ENCODE measurements at places on chromosomes 3 and 15.

DNA sequence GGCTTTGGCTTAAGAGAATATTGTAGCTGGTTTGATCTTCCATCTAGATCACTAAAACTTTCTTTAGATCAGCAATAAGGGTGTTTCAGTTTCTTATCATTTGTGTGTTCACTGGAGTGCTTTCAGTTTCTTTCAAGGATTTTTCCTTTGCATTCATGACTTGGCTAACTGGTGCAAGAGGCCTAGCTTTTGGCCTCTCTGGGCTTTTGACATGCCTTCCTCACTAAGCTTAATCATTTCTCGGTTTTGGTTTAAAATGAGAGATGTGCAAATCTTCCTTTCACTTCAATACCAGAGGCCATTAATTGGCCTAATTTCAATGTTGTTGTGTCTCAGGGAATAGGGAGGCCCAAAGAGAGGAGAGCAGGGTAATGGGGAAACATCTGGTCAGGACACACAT lies 30.3 kb upstream of the CCNB2 start:
- DNase-seq, result no peak

DNA sequence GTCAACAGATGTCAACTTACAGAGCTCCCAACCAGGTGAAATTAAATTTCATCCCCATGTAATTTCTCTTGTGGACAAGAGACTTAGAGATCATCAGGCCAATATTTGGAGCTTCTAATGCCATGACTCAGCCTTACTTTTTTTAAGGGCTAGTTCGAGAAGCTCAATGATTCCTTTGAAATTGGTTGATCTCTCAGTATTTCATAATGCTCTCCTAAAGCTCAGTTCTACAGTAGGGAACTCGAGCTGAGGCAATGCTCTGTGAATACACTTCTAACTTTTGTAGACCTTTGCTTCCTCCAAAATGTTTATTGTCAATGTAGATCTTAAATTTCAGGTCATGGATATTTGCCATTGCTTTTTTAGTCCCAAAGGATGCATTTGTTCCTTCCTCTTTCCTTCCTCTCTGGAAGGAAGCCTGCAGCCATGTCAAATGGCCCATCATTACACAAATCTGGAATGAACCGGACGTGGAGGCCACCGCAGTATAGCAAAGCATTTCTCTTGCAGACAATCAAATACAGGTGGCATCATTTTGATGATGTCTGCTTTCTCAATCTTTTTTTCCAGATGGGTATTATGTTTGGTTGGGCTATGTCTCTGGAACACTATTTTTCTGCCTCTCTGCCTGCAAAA lies 28.3 kb downstream of the STARD5 start:
- DNase-seq, result no peak

DNA sequence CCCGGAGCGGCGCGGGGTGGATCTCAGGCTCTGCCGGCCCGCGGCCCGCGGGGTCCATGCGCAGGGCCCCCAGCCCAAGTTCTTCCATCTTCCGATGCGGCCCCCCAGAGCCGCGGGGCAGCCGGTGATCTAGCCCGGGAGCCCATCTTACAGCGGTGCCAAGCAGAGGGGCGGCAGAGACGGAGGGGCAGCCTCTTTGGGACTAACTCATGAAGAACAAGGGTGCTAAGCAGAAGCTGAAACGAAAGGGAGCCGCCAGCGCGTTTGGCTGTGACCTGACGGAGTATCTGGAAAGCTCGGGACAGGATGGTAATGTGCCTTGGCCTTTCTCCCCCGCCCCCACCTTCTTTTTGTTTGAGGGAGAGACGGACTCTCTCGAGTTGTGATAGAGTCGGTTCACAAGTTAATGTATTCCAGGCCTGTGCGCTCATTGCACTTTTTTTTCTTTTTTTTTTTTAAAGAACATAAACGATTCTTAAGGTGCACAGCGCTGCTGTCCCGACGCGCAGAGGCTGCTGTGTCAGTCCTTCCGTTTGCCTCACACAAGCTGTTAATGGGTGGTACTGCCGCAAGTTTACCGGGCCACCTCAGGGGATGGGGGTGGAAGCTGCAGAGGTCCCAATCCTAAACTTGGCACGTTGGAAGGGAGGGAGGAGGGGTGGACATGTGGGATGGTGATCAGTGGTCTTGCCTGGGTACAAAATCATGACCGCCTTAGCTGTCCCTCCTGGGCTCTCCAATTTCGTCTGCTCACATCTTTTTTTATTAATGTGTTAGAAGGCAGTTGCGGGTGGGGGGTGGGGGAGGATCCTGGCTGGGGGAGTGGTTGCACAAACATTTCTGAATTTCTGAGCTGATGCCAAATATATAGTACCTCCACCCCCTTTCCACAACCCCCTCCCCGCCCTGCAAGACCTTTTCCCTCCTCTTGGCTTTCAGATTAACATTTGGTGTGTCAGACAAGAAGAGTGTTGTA lies 801 bp downstream of the ARHGAP31 start:
- DNase-seq, result peak; percentile 66

- no peak for DNase-seq
Observed at GRCh38 chr3:170003881-170004356, 33.9 kb upstream of the GPR160 start.

DNA sequence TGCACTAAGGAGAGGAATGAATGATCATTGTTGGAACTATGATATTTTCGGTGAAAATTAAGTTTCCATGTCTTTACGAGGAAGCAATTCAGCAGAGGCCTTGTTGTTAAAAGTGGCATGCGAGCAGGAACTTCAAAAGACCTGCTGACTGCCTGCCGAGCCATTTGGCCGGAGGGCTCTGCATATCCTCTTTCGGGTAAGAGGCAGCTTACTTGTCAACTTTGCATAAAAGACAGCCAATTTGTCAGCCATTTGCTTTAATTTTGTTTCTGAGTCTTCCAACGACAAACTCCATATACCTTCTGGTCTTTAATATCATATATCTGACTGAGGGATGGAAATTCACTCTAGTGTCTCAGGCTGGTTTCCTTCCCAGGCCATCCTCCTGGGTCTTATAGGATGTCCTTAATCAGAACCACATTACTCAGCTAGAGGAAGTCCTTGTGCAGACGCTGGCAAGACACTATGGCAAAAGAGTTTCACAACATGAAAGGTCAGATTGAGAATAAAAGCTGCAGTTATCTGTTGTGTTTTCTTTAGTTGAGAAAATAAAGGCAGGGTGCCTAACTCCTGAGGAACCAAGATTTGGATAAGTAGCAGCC lies 128.7 kb upstream of the WNT5A start:
- no peak for DNase-seq

- DNase-seq, result no peak
Observed at GRCh38 chr15:25094519-25094918, 139.7 kb downstream of the SNRPN start.

- DNase-seq, result no peak
Observed at GRCh38 chr3:100023150-100023549, 91.2 kb downstream of the FILIP1L start.

DNA sequence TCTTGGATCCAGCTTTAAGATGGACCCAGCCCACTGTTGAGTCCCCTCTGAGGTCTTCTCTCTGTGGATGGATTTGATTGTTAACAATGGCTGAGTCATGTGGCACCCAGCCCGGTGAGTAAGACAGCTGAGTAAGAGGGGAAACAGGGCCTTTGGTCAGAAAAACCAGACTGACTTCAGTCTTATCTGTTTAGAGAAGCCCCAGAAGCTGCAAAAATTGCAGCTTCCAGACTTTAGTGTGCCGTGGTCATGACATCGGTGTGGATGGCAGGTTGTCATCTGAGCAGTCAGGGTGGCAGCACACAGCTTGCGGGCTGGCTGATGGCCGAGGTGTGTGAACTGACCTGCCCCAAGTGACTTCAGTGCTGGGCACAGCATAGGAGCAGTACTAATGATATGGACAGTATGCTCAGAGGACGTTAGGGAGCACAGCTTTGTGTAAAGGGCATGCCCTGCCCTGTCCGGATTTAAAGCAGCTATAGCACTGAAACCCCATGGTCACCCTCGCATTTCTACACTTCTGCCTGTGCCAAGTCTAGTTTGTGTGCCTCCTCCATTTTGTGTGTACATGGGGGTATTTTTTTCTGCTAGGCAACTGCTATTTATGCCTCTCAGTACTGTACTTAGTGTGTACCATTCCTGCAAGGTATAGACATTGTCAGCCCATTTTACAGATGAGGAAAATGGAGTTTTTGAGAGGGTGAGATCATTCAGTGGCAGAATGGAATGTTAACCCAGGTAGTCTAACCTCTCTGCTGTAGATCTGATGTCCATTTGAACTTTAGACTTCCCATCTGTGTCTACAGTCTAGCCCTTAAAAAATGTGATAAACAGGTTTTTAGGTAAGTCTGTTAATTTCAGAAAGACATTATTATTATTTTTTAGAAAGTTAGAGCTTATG lies 44.4 kb downstream of the FLNB start:
- peak; percentile 8 for DNase-seq

- no peak for DNase-seq
Observed at GRCh38 chr3:20589275-20589674, 403.3 kb upstream of the SGO1 start.
